ENCODE measurements at places on chromosomes 3 and 15.

DNA sequence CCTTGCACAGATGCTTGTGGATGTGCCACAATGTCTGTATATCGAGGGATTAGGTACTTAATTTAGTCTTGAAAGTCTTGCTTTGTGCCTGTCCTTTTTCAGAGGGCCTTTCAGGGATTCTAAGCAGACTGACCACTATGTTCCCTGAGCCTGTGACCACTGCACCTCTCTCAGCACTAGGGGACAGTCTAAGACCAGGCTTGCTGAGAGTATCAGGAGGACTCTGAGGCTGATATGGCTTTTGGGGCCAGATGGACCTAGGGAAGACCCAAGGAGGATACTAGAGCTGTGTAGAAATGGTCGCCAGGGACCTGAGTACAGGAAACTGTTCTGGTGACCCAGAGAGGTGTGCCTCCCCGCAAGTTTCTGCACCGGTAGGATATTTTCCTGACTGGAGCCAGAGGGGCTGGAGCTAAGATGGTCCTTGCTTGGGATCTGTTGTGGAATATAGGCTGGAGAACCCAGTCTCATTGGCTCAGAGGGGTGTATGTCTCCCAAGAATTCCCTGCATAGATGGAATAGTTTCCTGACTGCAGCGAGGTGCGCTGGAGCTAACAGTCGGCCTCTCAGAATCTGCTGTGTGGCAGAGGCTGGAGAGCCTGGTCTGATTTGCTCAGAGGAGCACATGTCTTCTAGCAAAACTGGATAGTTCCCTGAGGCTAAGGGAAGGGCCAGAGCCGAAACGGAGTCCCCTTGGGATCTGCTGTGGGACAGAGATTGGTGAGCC lies 213.2 kb upstream of the DCBLD2 start:
- DNase-seq, result no peak

- no peak for DNase-seq
These were observed 748 bp downstream of the MRPS25 start for GRCh38 chr3:15064299-15064834.

DNA sequence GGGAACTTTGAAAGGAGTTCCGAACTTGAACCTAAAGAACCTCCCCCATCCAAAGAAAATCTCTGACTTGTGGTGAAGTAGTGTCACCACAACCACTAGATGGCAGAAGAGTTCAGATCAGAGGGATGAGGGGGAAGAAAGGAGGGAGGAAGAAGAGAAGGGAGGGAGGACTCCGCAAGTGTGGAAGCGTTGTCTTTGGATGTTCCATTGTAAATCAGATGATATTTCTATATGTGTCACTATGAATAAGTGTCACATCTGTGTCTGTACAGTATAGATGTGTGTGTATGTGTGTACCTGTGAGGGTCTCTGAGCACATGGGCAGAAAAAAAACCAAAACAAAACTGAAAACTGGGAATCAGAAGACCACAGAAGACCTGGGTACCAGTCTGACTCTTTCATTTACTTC lies 16.9 kb downstream of the SLC24A1 start:
- DNase-seq, result peak; percentile 57

- no peak for DNase-seq
These were observed 124.8 kb upstream of the ATP11B start for GRCh38 chr3:182668541-182668940.

GRCh38 chr15:49507261-49507660 lies 84.2 kb downstream of the FGF7 start:
- DNase-seq, result no peak

DNA sequence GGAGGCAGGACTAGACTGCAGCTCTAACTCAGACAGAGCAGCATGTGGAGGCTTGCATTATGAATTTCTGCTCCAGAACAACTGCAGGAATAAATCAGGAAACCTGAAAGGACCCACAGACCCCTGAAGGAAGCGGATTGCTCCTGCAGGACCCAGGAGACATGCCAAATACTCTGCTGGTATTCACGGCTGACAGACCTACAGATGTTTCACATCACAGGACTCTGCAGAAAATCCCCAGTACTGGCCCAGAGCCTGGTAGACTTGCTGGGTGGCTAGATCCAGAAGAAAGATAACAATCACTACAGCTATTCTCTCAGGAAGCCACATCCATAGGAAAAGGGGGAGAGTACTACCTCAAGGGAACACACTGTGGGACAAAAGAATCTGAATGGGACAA lies 942.1 kb downstream of the AGBL1 start:
- no peak for DNase-seq

DNA sequence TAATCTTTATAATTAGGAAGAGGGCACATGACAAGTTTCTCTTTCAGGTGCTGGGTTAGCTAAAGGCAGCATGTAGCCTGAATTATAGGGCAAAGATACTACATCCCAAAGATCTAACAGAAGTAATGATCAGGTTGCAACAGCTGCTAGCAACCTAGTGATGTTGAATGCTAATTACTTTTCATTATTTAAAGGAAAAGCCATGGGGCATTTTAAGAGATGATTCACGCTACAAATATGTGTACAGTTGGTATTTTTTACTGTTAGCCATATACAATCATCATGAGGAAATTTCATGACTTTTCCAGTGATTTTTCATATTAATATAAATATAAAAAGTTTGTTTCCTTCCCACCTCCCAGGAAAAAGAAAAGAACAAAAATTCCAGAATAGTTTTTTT lies 43.0 kb downstream of the NEK10 start:
- no peak for DNase-seq

GRCh38 chr15:60363087-60363549 lies 34.7 kb downstream of the ANXA2 start:
- DNase-seq, result no peak

DNA sequence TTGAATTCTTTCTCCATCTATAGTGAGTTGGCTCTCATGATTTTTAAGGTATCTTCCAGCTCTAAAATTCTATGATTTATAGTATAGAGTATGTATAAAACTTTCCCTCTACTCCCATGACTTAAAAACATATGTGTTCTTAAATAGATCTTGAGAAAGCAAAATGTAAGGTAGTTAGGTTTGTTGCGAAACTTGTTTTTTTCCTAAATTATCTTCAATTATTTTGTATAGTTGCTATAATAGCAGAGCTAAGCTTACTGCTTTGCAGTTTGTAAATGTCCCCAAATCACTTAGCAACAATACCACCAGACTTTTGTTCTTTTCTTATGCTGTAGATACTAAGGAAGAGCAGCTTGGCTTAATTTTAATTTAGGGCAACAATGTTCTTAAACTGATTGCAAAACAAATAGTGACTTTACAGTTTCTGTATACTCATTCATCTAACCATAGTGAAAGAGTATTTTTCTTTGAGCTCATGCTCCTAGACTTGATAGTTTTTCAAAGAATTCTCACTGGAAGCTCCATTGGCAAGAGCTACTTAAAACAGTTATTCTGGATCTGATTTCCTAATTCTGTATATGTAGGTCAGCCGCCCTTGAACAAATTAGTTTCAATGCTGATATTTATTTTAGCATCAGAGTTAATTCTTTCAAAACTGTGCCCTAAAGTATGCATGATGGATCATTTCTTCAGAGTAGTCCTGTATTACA lies 61.2 kb downstream of the LYSMD4 start:
- DNase-seq, result no peak

DNA sequence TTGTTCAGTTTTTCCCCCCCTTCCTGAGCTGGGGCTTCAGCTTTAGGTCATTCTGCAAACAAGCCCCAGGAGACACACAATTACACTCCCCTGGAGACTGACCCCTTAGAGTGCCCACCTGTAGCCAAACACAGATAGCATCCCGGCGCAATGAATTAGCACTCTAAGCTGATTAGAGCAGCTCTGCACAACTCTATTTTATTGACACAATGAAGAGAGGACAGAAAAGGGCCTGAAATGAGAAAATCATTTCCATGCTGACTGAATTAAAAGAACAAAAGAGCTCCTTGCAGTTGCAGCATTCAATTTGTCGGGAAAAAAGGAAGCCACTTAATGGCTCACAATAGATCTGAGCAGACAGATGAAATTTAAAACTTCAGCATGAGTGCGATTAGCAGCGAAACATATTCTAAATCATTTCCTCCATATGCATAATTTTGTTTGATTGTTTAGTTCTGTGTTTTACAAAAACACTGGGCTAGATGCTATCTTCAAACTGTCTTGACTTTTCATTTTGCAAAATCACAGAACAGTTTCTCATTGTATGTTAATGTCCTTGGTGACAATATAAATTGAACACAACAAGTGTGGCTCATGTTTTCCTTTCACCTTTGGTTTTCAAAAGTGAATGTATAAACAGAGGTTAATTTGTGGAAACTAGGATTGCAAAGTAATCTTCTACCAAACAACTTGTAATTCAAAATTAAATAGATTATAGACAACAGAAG lies 308.6 kb downstream of the MECOM start:
- no peak for DNase-seq

- no peak for DNase-seq
These were observed 909.1 kb upstream of the ROBO1 start for GRCh38 chr3:80676866-80677265.

DNA sequence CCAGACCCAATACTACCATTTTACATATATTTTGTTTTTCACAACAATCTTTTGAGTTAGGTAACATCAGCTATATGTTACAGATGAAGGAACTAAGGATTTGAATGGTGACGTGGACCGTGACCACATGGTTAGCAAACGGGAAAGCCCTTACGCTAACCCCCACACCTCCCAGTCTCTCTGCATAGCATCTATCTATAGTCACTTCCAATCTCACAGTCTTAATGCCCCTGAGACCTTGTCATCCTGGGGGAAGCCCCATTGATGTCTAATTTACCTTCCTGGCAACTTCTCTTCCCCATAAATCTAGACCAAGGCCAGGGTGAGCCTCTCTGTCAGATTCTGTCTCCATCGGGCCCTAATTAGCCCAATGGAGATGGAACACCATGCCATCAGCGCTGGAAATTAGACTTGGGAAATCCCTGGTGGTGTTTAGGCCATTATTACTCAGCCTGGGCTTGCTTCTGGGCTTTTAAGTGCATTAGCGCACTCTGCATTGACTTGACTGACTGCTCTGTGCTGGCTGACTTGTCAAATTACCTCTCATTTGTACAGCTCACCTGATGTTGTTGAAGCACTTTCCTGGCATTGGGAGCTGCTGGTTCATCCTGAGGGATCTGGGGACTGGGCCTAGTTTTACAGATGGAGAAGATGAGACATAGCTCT lies 34.0 kb upstream of the SH3GL3 start:
- DNase-seq, result no peak

- no peak for DNase-seq
These were observed 10.8 kb upstream of the ATP13A5 start for GRCh38 chr3:193389335-193389734.
